Nucleus accumbens (tissue), 56 donors: ENCODE measurements at places on chromosomes 12 and 14.

GRCh38 chr12:19799216-19799615, 359.9 kb downstream of the AEBP2 start:
- no peak for DNase-seq

DNA sequence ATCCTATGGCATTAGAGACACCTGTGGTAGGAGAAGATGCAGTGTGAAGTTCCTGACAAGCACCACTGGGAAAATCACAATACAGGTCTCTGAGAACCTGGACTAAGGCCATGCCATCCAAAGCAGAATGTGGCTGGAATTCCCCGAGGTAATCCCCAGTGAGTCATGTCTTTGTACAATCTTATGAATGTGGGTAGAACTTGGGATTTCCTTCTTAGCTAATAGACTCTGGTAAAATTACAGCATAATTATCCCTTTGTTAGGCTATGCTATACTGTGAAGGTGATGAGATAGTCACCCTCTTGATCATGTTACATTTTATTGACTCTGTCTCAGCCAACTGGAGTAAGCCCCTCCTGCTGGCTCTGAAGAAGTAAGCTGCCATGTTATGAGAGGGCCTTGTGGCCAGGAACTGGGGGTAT, 224.3 kb upstream of the DCN start:
- no peak for DNase-seq

GRCh38 chr14:71985538-71986189, 53.4 kb downstream of the RGS6 start:
- no peak for DNase-seq

GRCh38 chr12:67916266-67916970, 72.8 kb upstream of the IFNG-AS1 start:
- no peak for DNase-seq

- no peak for DNase-seq
Measured at GRCh38 chr12:95633049-95633731, 81.9 kb upstream of the USP44 start.

DNA sequence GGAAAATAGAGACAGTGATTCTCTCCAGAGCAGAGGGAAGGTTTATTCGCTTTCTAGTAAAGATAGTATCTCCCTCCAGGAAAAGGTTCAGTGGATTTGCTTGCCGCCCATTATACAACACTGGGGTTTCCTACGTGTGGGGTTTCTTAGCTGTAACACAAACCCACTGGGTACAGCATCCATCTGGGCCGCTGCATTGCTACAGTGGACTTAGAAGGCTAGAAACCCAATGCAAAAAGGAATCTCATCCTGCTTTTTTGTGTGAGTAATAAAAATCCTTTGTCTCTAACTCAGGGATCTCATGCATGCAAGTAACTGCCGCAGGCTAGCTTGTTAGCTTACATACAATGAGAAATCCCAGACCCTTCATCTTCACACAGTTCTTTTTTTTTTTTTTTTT, 67.1 kb upstream of the BCL2L14 start:
- DNase-seq = no peak

DNA sequence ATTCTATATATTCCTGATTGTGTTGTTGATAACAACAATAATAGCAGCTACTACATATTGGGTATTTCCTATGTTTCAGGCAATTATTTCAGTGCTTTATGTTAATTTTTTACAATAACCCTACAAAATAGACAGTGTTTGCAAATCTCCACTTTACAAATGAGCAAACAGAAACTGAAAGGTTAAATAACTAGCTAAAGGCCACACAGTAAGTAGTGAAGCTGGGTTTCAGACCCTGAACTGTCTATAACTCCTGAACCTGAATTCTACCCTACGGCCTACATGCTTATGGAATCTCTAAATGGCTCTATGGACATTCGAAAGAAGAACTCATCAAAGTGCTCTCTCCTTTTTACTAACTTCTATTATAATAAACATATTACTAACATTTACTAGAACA, 19.7 kb upstream of the NUDT4 start:
- no peak for DNase-seq

DNA sequence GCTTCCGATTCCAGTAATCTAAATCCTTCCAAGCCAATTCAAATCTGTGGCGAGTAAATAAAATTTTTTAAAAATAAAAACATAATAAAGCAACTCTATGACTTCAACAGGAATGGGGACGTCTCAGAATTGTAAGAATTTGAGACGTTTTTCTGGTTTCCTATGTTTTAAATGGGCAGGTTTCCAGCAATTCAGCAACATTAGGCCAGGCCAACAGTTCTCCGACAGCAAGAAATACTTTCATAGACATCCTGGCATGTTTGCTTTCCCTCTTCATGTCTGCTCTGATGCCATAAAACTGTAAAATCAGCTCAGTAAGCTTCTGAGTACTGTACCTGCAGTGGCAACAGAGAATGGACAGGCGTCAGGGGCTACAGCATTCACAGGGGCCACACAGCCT, 35.8 kb upstream of the DICER1 start:
- DNase-seq = no peak

- DNase-seq = no peak
Measured at GRCh38 chr12:120200364-120200800, 529 bp downstream of the RPLP0 start.

- DNase-seq = no peak
Measured at GRCh38 chr14:90828642-90829487, 12.6 kb upstream of the TTC7B start.

GRCh38 chr12:65631621-65632111, 192.6 kb upstream of the HMGA2 start:
- DNase-seq = no peak

DNA sequence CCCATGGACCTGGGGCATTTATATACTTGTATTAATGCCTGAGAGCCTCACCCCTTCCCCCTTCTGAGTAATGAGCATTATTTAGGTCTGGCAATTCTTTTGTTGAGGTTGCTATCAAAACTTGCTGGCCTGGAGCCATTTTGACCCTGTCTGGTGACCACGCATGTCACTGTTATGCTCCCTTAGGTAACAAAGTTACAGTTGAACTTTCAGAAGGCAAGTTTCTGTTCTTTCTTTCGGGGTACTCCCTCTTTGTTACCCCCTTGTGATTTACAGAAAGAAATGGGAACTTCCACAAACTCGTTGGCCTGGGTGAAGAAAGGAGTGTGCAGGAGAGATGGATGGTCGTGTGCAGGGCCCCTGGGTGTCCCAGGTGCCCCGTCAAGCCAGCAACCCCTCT, 305.4 kb downstream of the DPF3 start:
- DNase-seq = no peak

DNA sequence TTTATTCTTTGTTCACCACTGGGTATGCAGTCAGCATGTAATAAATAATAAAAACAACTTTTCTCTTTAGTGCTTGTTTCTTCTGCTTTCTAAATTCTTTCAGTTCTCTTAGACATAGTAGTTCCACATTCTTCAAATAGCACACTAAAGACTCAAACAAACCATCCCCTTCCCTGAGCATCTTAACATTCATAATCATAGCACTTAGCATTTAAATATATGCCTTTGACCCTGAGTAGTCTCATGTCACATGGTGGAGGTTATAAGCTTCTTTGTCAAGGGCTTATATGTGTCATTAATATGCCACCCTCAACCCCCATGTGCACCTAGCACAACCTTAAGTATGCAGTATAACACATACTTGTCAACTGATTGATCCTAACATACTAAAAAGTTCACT, 212.7 kb downstream of the PHLDA1 start:
- no peak for DNase-seq

GRCh38 chr12:93679308-93679925, 2.2 kb downstream of the CRADD start:
- no peak for DNase-seq

- DNase-seq = no peak
Measured at GRCh38 chr12:80107221-80107620, 7.9 kb downstream of the OTOGL start.

DNA sequence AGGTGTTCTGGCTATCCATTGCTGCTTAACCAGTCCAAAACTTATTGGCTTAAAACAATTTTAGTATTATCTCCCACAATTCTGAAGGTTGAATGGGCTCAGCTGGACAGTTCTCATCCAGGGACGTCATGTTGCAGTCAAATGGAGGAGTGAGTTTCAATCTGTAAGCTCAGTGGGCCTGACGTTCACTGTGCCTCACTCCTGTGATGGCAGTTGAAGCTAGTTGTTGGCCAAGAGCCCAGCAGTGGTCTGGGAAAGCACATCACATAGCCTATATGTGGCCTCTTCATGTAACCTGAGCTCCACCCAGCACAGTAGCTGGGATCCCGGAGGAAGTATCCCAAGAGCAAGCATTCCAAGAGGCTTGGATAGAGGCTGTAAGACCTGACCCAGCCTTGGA, 40.6 kb upstream of the CDKN3 start:
- DNase-seq = no peak

DNA sequence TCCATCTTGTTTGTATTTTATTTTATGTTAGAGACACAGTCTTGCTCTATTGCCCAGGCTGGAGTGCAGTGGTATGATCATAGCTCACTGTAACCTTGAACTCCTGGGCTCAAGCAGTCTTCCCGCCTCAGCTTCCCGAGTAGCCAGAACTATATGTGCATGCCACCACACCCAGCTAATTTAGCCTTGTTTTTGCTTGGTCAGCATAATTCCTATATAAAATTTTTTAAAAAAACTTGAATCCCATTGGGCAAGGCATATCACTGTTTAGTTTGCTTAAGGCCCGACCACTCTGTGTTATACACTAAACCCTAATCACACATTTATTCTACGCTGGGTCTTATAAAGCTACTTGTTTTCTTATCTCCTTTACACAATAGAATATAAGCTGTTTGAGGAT, 266.4 kb downstream of the AKAP6 start:
- DNase-seq = no peak

DNA sequence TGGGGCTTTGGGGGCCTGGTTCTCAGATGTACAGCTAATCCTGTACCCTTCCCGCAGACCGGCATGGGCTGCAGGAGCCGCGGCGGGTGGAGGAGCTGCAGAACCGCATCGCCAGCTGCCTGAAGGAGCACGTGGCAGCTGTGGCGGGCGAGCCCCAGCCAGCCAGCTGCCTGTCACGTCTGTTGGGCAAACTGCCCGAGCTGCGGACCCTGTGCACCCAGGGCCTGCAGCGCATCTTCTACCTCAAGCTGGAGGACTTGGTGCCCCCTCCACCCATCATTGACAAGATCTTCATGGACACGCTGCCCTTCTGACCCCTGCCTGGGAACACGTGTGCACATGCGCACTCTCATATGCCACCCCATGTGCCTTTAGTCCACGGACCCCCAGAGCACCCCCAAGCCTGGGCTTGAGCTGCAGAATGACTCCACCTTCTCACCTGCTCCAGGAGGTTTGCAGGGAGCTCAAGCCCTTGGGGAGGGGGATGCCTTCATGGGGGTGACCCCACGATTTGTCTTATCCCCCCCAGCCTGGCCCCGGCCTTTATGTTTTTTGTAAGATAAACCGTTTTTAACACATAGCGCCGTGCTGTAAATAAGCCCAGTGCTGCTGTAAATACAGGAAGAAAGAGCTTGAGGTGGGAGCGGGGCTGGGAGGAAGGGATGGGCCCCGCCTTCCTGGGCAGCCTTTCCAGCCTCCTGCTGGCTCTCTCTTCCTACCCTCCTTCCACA, 7.6 kb downstream of the NR4A1 start:
- DNase-seq = no peak

DNA sequence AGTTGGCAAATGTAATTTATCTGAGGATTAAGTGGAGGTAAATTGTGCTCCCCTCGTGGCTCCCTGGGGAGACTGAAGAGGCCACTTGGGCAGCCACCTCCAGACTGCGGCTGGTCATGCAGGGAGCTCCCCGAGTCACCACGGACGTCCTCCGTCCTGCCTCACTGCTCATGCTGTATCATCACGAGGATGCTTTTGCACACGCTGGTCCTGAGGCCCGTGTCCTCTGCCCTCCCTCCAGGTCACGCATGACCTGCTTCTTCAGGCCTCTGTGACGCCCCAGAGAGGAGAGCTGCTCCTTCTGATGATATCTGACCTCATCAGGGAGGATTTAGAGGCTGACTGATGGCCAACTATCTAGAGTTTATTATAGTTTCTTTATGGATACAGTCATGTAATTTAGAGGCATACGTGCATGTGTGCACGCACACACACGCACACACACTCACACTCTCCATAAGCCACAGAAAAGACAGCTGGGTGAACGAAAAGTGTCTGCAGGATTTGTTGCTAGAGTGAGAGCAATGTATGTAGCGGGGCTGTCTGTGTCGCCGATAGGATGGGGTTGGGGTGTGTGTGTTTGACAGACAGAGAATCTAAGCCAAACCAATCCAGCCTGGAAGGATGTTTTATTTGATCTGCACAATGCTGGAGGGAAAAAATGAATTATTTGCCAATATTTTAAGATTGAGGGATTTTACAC, 160.0 kb downstream of the ADGRD1 start:
- no peak for DNase-seq

- no peak for DNase-seq
Measured at GRCh38 chr14:60756847-60757246, 22.3 kb downstream of the MNAT1 start.

GRCh38 chr12:9169979-9170634, 38.1 kb downstream of the PZP start:
- DNase-seq = no peak

DNA sequence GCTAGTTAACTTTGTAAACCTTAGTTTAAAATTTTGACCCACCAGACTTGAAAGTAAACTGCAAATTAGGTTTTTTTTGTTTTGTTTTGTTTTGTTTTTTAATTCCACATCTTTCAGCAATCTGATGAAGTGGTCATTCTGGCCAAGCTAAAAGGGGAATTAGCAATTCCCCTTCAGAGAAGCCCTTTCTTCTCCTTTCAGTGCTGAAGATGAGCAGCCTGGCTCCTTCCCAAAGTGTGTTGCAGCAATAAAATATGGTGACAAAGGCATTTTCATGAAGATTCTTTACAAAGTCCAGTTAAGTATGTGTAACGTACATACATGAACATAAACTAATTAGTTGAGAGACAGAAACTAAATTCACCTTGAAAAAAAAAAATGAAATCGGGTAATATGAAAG, 380.1 kb downstream of the NOVA1 start:
- no peak for DNase-seq

DNA sequence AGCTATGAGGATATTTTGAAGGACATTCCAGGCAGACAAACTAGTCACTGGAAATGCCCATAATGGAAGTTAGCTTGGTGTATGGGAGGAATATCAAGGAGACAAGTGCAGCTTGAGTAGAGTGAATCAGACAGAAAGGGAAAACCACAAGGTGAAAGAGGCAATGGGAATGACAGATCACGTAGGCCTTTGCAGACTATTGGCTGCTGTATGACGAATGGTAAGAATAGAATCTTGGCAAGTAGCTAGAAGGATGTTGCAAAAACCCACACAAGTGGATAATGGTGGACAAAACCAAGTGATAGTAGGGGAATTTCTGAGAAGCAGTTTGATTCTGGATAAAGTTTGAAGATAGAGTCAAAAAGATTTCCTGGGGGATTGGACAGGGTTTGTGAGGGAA, 196.9 kb upstream of the NOVA1 start:
- DNase-seq = no peak

GRCh38 chr12:95390192-95390591, 83.8 kb upstream of the METAP2 start:
- DNase-seq = no peak

DNA sequence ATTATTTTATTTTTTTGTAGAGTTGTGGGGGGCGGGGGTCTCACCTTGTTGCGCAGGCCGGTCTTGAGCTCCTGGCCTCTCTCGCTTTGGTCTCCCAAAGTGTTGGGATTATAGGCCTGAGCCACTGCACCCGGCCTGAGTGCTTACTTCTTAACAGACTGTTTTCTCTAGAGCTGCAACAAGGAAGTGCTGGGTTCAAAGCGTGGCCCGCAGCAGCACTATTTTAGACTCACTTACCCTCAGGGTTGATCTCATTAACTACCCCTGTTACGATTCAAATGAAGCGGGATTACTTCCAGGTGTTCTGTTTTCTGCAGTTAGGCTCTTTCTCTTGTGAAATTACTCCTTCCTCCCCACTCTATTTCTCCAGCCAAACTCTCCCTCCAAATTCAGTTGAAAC, 8.7 kb downstream of the A2ML1 start:
- DNase-seq = no peak
